ENCODE measurements at places on chromosomes 12 and 14. TPM values are rescaled to one million over a fixed set of nuclear protein-coding genes. Genes with fewer than 3 reads are reported as not detected.

MYBPC1 gene
- polyA plus RNA-seq: not detected

DNA sequence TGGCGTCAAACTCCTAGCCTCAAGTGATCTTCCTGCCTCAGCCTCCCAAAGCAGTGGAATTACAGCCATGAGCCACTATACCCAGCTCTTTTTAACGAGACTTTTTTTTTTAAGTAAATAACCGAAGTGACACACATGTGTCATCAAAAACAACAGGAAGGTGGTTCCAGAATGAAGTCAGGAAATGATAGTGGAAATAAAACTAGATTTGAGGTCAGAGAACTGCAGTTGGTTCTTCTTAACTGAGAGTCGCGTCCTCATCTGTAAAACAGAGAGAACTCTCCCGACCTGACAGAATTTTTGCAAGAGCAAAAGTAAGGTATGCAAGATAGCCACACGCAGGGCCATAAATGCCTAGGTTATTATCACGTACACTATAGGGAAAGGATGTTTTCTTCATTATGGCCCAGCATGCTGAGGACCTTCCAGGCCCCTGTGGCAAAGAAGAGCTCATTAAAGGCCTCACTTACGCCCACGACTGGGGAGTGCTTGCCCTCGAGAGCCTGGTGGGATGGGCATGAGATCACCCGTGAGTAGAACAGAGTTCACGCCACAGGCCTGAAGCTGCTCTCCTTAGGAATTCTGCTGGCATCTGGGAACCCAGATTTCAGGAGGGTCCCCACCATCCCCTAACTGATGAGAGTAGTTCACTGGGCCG is 67.2 kb downstream of the SCARB1 start:
- DNase-seq: no peak

TSPAN11 gene
- polyA plus RNA-seq: 4.4 TPM

GRCh38 chr14:68807148-68807600 is 14.3 kb upstream of the ZFP36L1 start:
- no peak for DNase-seq

- DNase-seq: no peak
These were observed 233.8 kb downstream of the SSPN start for GRCh38 chr12:26429070-26429691.

DNA sequence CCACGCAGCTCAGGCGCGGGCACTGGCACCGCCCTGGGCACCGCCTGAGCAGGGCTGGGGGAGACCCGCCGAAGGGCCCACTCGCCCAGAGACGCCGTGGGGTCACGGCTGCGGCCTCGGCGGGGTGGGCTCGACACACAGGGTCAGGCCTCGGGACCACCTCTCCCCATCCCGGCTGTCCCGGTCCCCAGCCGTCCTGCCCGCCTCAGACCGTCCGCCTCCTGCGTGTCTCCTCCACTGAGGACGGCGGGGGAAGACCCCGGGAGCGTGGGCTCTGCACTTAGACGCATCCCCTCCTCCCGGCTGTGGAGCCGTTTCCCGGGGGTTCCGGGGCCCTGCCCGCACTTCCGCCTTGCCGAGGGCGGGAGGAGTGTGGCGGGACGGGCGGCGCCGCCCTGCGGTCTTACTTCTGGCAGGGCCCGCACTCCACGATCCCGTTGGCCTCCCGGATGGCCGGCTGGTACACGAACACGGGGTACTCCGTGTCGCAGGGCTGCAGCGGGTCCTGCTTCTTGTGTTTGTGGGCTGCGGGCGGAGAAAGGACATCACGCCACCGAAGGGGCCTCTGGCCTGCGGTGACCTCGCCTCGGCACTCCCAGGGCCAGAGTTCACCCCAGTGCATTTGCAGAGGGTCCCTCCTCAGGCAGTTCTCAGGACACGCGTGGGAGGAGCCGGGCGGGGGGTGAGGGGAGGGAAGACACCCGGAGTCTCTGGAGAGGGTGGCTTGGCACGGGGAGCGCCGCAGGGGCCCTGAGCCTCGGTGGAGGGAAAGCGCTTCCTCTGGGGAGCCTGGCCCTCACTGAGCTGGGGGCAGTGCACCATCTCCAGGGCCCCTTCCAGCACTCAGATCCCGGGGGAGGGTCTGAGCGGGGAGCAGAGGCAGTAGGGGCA is 23.1 kb upstream of the LRTM2 start:
- DNase-seq: no peak

ZNF891 gene
- polyA plus RNA-seq: 2.9 TPM

DNA sequence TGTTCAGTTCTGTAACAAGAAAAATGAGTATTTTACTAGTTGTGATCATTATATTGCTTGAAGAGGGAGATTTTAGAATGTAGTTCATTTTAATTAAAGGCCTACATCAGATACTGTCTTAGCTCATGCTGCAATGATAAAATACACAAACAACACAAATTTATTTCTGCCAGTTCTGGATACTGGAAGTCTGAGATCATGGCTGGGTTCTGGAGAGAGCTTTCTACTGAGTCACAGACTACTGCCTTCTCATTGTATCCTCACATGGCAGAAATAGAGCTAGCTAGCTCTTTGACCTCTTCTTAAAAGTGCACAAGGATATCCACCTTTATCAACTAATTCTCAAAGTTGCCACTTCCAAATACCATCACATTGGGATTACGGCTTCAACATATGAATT is 53.8 kb downstream of the MIS18BP1 start:
- no peak for DNase-seq

- DNase-seq: no peak
These were observed 7.3 kb downstream of the SPRYD3 start for GRCh38 chr12:53071591-53072551.

A2M gene
- polyA plus RNA-seq: 265 TPM

- DNase-seq: no peak
These were observed 69.8 kb downstream of the SLC6A12 start for GRCh38 chr12:143964-144649.

DNA sequence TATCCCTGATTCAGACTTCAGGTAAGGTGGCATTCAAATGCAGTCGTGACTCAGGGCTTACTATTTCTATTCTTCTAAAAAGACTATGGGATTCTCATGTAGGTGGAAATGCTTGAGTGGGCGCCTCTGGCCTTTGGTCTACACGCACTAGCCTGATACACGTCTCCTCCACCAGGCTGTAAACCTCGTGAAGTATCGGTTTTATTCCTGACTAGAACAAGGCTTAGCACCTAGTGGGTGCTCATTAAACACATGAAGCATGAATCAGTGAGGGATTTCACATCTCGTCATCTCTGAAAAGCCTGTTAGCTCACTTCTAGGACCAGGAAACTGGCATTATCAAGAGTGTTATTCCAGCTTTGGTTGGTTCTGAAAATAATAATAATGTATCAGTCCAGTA is 17.7 kb upstream of the HNF1A start:
- no peak for DNase-seq

DNA sequence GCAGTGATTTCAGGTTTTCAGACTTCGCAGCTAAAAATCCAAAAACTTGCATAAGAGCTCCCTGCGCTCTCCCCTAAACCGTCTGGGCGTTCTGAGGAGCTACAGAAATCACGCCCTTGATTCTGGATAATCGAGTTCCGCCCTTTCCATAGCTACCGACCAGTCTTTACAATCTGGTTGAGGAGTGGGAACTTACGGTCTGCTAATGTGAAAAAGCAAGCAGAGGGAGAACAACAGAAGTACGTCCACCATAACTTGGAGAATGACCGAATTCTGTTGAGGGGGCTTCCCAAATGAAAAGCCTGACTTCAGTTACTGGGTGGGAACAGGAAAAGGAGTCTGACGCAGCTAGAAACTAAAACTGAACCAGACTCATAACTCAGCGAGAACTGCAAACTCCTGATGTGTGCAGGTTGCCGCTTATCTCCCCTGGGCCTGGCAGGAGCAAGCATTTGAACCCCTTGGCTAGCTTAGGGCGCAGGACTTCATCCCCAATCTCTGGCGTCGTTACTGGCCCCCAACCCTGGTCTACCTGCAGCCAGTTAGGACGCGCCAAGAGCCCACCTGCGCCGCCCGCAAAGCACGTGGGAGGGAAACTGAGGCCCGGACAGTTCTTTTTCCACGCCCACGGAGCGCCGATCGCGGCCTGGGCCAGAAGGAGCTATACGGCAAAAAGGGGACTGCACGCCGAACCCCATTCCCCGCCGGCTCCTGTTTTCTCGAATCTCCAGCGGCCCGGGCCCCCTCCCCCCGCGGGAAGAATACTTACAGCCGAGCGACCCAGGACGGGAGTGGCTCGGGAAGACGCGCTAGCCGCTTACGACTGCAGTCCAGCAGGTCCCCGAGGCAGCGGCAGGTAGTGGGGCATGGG is 838 bp downstream of the LRIG3 start:
- DNase-seq: no peak

HCAR2 gene
- 0.31 TPM for polyA plus RNA-seq

DNA sequence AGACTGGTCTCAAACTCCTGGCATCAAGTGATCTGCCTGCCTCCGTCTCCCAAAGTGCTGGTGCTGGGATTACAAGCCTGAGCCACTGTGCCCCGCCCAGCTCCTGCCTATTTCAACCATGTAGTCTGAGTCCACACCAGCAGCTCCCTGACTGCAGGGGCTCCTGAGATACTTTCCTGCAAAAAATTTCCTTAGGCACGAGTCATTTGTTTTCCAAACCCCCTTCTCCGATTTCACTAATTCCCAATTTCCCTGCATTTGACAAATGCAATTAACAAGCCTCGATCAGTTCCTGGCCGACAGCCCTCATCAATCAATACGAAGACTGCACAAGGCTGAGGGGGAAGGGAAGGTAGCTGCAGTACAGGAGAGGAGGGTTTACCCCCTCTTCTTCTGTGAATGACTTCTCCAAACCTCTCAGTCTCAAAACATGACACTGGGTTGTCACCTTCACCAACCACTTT is 10.1 kb downstream of the PSMB5 start:
- no peak for DNase-seq

FAIM2 gene
- 5.9 TPM for polyA plus RNA-seq

DNA sequence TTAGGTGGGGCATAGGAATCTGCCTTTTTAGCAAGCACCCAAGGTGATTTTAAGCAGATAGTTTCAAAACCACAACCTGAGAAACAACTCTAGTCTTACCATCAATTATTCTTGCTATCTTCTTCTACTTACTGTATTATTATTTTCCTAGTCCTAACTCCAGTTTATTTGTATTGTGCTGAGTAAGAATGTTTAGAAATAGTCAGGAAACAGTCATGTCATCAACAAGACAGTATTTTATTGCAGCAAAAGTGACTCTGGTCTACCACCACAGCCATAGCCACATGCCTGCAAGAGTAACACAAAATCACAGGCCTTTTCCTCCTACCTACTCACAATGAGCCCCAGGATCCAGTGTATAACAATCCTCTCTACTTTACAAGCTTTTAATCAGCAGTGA is 46.3 kb upstream of the FLRT2 start:
- DNase-seq: no peak

- DNase-seq: no peak
These were observed 243.1 kb upstream of the FOXN3 start for GRCh38 chr14:89660166-89660565.

DNA sequence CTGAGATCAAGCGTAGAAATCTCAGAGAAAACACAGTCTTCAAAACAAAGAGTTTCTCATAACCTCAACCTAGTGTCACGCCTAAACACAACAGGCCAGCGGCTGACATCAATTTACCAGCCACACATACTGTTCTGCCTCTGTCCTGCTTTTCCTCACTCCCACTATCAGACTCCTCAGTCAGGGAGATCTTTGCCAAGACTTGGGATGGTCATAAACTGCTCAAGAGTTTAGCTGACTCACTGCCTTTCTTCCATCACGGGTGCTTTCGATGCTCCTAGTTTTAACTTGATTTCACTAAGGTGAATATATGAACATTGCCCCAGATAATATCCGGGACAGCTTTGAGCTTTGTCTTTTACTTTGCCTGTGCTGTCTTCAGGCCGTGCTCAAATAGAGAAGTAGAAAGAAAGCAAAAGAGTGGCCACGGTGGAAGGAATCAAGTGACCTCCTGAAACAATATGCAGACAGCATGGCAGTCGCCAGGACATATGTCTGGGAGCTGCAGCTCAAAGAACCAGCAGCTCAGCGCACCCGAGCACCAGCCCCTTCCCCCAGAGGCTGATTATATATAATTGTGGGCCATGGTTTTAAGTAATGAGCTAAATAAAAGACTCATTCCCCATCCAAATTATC is 12.1 kb downstream of the MDM1 start:
- DNase-seq: no peak

- no peak for DNase-seq
These were observed 69.8 kb upstream of the DYNC1H1 start for GRCh38 chr14:101894365-101895081.

COPS7A gene
- 63.4 TPM for polyA plus RNA-seq

DNA sequence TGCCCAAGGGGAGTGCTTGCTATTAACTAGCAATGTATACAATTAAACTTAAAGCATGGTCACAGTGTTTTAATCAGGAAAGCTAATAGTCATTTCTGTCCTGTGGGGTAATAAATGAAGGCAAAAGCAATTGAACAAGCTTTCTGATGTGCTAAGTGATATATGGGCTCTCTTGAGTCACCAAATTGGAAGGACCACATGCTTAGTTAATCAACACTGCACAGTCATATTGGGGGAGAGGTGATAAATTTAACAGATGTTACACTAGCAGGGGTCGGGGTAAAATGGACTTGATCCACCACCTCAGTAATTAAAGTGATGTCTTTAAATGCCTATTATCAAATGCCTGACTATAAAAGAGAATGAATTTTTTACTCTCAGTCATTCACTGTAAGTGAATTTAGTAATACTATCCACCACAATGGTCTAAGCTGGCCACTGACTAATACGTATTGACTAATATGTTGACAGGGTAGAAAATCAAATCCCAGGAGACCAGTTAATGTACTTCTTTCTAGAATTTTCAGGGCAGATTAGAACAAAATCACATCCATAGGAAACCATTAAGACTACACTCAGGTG is 736.3 kb downstream of the RPS29 start:
- DNase-seq: no peak

GRCh38 chr12:116552773-116553373 is 6.3 kb upstream of the MAP1LC3B2 start:
- no peak for DNase-seq

GRCh38 chr14:48526307-48526706 is 850.9 kb upstream of the MDGA2 start:
- no peak for DNase-seq

GRCh38 chr12:25495331-25496097 is 57.6 kb downstream of the LMNTD1 start:
- DNase-seq: no peak

ABCD2 gene
- polyA plus RNA-seq: 0.07 TPM

- no peak for DNase-seq
These were observed 94.0 kb upstream of the FAR2 start for GRCh38 chr12:29054858-29055663.

RNASE1 gene
- polyA plus RNA-seq: 175 TPM

RPL10L gene
- polyA plus RNA-seq: not detected

PSMD9 gene
- 57.1 TPM for polyA plus RNA-seq

DNA sequence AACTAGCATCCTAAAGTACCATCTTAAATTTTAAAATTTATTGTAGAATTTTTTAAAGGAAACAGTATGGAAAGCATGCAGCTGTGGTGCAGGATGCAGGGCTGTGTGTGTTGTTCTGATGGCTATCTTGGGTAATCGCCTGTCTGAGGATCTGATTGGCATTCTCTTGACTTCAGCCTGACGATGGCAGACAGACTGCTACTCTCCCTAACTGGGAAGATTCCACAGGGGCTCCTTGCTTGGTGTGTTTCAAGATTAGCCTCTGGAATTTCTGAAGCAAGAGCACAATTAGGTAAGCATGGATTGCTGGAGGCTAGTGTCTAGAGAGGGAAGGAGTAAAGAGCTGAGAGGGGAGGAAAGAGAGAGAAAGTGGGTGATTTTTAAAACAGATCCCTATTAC is 696.8 kb upstream of the LRFN5 start:
- no peak for DNase-seq

- no peak for DNase-seq
These were observed 1352.7 kb upstream of the TMEM132C start for GRCh38 chr12:126914170-126914793.

PLEKHG7 gene
- polyA plus RNA-seq: 0.64 TPM

SERPINA5 gene
- 15.2 TPM for polyA plus RNA-seq

LGR5 gene
- 20.7 TPM for polyA plus RNA-seq

RPS6KL1 gene
- polyA plus RNA-seq: 1.6 TPM

- DNase-seq: no peak
These were observed 137.7 kb upstream of the TRHDE start for GRCh38 chr12:72134246-72135020.

Measured in right renal cortex interstitium (tissue), 3 donors.